ENCODE measurements at places on chromosomes 1 and 21.

DNA sequence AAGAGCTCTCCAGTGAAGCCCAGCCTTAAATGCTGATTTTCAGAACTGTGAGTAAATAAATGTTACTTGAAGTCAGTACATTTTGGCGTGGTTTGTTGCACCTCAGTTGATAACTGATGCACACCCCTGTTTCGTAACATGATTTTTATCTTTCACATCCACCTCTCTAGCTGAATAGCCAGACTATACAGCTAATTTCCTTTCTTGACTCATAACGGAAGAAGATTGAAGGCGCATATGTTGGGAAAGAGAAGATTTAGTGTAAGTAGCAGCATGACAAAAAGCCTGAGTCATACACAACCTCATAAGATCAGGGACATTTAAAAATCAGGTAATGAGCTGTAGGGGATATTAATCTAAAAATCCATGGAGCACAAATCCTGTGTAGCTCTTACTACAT is 716.2 kb upstream of the ZP4 start:
- no peak for DNase-seq

- DNase-seq = peak; percentile 91
Measured at GRCh38 chr1:183039985-183040447, 16.8 kb downstream of the LAMC1 start.

GRCh38 chr1:156911577-156912298 is 8.7 kb upstream of the LRRC71 start:
- no peak for DNase-seq

DNA sequence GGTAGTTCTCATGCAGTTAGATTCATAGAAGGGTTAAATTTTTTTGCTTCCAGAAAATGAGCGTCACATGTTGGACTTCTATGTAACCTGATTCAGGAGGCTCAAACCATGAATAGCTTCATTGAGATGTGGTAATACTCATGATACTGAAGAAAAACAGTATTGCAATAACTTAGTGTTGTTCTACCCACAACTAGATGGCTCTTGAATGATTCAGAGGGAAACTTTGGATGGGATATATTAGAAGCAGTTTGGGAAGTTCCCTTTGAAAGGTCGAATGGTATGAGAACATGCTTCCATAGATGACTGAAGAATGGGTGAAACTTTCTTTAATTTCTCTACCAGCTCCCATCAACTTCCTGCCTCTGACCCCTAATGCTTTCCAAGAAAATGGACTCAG is 211.7 kb upstream of the PTGFR start:
- DNase-seq = no peak

DNA sequence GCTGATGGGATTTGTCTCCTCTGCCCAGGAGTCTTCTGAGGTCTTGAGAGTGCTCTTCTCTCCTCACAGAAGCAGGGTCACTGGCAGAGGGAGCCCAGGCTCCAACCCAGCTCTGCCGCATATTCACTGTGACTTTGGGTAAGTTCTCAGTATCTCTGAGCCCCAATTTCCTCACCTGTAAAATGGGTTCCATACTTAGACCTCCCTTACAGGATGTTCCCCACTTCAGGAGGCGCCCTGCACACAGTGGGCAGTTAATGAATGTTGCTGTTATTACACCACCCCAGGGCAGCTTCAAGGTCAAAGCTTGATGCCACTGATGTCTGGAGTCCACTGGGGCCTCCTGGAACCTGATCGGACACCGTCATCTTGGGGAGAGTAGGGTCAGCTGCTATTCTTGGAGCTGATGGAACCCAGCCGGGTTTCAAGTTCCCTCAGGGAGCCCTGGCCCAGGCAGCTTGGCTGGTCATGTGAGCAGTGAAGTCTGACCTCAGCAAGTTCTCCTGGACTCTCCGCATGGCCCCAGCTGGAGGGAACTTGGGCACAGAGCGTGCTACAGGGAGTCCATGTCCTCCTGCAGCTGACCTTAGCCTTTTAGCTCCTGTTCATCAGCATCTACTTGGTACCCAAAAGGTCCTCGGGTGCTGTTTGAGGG is 21.8 kb downstream of the COA7 start:
- DNase-seq = no peak

- DNase-seq = no peak
Measured at GRCh38 chr1:16348414-16349182, 3.7 kb downstream of the FBXO42 start.

DNA sequence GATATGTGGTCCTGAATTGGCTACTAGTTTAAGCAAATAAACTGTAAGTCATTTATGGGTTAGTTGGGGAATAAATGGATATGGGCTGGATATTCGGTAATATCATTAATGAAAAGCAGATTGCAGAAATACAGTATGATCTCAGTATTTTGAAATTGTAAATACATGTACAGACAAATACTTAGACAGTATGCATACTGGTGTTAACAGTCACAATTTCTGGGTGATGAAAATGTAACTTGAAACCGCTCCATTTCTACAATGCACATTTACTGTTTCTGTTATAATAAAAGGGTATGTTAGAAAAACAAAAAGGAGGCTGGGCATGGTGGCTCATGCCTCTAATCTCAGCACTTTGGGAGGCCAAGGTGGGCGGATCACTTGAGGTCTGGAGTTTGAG is 28.0 kb downstream of the BLZF1 start:
- no peak for DNase-seq

- no peak for DNase-seq
Measured at GRCh38 chr1:98550076-98550475, 111.4 kb upstream of the SNX7 start.

DNA sequence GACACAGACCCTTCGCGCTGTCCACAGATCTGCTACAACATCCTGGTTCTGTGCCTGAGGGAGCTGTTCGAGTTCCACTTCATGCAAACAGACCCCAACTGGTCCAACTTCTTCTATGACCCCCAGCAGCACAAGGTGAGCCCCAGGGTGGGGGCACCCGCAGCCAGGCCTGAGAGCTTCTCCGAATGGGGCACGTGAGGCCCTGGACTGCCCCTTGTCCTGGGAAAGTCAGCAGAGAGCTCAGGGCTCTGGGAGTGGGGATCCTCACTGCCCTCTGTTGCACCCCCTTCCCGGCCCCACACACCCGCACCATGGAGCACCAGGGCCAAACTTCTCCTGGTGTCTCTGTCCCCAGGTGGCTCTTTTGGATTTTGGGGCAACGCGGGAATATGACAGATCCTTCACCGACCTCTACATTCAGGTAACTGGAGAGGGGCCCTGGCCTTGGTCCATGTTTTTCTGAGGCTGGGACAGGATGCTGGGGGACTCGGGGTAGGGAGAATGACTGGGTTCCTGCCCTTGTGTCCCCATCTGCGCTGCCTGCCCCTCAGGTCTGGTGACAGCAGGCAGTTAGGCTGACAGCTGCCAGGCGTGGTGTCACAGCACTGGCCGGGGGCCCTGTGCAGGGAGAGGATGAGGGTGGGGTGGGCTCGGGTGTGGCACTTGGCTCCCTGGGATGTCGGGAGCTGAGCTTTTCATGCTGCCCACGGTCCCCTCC is 44.6 kb downstream of the COQ8A start:
- no peak for DNase-seq

DNA sequence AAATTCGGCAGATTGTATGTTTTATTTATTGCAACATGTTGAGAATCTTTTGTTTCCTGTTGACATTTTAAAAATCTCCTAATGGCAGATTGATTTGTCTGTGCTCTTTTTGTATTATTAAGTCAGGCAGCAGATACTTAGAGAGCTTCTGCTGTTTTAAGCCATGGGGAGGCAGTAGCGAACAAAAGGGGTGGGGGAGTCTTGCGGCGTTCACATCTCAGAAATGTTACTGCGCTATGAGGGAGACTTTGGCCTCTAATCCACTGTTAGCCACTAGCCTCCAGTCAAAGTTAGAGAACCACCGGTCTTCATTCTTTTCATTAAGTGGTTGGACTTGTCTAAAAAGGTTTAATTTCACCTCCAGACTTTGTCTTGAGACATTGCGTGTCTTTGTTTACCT is 93.6 kb downstream of the DYRK1A start:
- DNase-seq = no peak

- no peak for DNase-seq
Measured at GRCh38 chr1:100597784-100598183, 59.8 kb downstream of the GPR88 start.

DNA sequence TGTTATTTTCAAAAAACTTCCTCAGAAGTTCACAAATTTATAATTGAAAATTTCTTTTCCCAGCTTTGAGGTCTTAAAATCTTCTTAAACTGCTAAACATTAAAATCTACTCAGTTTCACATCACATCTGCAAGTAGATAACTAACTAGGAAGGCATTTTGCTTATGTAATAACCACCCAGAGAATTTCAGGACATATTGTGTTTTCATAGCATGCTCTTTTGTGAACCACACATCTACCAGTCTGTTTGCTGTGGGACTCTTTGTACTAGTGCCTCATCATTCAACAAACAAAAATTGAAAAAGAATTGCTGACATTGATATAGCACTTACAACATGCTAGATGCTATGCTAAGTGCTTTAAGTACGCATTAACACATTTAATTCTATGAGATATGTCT is 31.6 kb upstream of the C1orf146 start:
- no peak for DNase-seq

GRCh38 chr21:14972678-14973077 is 92.1 kb downstream of the NRIP1 start:
- no peak for DNase-seq

GRCh38 chr1:88398338-88398737 is 285.7 kb upstream of the PKN2 start:
- DNase-seq = no peak

- DNase-seq = no peak
Measured at GRCh38 chr1:7459914-7460313, 311.2 kb upstream of the VAMP3 start.

DNA sequence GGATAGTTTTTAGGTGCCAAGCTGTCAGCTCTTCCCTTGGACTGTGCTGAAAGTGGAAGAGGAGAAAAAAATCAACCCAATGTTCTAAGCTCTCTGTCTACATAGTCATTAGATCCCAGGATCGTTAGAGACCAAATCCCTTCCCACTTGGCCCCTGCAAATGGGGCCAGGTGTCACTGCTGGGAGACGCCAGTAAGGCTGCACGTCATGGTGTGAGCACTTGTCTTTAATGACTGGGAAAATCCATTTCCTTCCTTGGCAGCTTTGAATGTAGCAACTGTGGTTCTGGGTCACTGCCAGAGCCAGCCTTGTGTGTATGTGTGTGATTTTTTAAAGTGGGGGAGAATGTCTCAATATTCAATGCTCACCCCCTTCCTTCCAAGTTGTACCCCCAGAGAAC is 59.9 kb downstream of the MAN1C1 start:
- no peak for DNase-seq

GRCh38 chr1:31800674-31800967 is 15.2 kb downstream of the SPOCD1 start:
- no peak for DNase-seq

All from NCI-H345 (cell line).